ENCODE measurements at places on chromosomes 6 and 20.

GRCh38 chr6:13004601-13005000 is 288.0 kb downstream of the PHACTR1 start:
- no peak for DNase-seq

- DNase-seq = no peak
Observed at GRCh38 chr6:108959972-108960582, 111.9 kb downstream of the ARMC2 start.

- DNase-seq = no peak
Observed at GRCh38 chr6:112416866-112417265, 69.7 kb downstream of the RFPL4B start.

GRCh38 chr20:32749914-32750637 is 6.8 kb upstream of the COMMD7 start:
- no peak for DNase-seq

- DNase-seq = no peak
Observed at GRCh38 chr6:157068691-157069324, 254.5 kb downstream of the TMEM242 start.

DNA sequence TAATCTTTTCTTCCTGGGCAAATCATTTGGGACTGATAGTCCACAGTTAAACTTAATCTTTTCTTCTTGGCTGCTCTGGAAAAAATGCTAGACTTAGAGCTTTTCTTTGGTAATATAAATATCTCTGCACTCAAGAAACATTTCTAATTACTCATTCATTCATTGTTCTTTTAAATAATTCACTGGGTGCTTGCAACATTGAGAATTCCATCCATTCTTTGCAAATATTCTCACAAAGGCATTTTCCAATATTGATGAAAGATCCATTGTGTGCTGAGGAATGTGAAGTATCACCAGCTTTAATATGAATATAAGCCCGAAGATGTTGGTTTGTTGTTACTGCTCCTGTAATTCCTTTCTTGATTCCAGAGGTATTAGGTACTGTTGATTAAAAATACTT is 38.4 kb downstream of the AKAP7 start:
- no peak for DNase-seq

DNA sequence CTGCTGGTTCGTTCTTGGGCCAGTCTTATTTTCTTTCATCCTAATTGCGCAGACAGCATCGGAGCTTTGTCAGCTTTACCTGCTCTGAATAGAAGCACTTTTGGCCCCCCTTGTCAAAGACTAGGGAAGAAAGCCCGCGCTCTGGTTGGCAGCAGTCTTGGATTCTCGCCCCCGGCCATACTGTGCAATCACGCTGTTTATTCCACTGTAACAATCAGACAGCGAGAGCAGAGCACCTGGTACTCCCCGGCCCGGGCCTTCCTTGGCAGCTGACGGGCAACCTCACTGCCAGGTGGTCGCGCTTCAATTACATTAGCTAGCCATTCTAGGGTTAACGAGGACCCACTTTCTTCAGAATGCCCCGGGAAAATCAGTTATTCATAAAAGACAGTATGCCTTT is 72.6 kb downstream of the INSM1 start:
- no peak for DNase-seq

DNA sequence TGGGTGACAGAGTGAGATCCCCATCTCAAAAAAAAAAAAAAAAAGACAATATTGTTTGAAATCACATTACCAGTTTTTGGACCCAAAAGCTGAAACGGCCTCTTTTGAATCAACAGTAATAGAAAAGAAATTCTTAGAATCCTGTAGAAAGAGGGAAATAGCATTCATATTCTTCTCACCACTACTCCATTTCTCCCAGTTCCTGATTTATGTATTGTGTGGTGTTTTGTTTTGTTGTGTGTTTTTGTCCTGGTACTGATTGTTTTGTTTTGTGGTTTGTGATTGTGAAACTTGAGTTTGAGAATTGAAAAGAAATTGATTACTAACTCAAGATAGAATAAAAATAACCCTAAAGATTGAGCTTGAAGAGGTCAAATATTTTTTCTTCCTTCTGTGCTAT is 26.2 kb upstream of the EEF1A1 start:
- DNase-seq = no peak

- DNase-seq = no peak
Observed at GRCh38 chr6:8881663-8882062, 446.3 kb upstream of the SLC35B3 start.

GRCh38 chr6:14072084-14072483 is 45.5 kb upstream of the CD83 start:
- no peak for DNase-seq

DNA sequence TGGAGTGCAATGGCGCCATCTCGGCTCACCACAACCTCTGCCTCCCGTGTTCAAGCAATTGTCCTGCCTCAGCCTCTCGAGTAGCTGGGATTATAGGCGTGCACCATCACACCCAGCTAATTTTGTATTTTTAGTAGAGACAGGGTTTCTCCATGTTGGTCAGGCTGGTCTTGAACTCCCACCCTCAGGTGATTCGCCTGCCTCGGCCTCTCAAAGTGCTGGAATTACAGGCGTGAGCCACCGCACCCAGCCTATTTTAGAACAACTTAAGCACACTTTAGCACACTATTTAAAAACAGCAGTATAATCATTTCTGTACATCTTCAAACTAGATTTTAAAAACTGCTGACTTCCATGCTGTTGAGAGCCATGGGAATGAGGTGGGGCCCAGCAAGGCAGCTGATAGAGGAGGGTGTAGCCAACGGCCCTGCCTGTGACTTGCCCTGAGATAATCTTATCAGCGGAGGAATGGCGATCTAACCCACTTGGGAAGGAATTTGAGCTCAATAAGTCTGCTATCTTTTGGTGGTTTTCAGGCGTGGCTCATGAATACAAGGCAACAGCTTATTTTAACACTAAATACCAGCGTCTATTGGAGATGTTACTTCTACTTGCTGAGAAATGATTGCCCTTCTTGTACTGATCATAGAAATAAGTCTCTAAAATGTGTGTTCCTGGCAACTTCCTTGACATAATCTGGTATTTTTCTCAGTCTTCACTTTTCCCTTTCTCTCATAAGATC is 12.1 kb downstream of the ZDHHC14 start:
- no peak for DNase-seq

DNA sequence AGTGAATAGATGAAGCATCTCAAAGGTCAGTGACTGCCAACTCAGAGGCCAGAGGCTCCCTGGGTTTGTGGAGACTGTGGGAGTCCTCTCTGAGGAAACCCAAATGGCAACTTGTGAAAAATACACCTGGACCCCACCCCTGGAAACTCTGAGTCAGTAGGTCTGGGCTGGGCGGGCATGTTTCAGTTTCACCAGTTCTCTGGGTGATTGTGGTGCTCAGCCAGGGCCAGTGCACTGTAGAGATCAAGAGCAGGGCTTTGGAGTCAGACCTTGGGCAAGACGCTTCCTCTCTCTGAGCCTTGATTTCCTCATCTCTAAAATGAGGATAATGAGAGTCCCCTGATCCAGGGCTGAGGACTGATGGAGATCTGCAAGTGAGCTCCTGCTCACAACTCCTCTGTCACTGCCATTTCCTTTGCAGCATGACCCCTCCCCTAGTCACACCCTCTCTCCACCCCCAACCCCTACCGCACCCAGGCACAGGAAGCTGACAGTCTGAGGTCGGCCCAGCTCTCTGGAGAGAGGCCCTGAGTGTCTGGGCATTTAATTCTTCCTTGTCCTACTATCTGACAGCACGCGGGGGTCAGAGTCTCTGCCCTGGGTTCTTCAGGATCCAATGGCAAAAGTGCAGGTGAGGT is 5.1 kb downstream of the DEF6 start:
- DNase-seq = no peak

DNA sequence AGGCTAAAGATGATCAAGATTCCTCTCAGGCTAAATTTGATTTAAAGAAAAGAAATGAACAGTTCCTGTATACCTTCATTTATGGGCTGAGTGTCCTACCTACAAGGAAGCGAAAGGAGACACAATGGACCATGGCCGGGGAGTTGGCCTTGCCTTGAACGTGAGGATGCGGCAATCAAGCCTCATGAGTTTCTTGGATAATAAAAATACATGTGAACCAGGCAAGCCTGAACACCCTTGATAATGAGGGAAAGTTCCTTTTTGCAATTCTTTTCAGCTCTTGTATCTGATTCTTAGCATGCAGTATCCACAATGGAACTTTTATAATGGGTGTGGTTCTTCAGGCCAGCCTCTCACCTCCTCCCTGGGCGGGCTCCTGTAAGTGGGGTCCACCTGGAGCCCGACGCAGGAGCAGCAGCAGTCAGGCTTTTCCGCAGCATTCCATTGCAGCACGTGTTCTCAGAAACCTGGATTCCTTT is 83.8 kb downstream of the RNASET2 start:
- DNase-seq = no peak

- no peak for DNase-seq
Observed at GRCh38 chr20:4465855-4466545, 255.7 kb upstream of the PRND start.

- no peak for DNase-seq
Observed at GRCh38 chr6:158257781-158258180, 54.5 kb upstream of the TULP4 start.

DNA sequence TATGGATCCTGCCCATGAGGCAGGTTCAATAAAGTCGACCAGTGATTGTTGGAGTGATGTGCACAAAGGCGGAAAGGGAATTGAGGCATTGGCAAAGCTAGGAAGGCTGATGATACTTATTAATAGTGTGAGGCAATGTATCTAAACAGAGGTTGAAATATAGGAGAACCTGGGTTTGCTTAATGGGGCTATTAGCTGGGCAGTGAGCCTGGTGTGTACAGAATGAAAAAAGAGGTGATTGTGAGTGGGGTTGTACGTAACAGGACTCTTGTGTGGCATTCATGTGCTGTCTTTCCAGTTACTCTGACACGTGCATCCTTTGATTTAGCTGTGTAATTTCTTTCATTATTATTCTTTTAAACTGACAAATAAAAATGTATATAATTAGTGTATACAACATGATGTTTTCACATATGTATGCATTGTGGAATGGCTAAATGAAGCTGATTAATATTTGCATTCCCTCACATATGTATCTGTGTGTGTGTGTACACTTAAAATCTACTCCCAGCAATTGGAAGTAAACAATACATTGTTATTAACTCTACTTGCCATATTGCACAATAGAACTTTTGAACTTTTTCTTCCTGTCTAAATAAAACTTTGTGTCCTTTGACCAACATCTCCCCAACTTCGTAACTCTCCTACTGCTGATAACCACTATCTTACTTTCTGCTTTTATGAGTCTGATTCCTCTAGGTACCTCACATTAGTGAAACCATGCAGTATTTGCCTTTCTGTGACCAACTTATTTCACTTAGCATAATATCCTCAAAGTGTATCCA is 220.5 kb upstream of the SLC35B3 start:
- DNase-seq = no peak

GRCh38 chr6:139754898-139755775 is 380.7 kb upstream of the CITED2 start:
- no peak for DNase-seq

GRCh38 chr6:102114402-102114801 is 720.9 kb downstream of the GRIK2 start:
- DNase-seq = no peak

GRCh38 chr6:38604700-38605099 is 35.0 kb downstream of the BTBD9 start:
- DNase-seq = no peak

GRCh38 chr6:35402136-35402855 is 49.8 kb upstream of the FANCE start:
- DNase-seq = no peak

GRCh38 chr20:40720826-40721225 is 31.8 kb upstream of the MAFB start:
- no peak for DNase-seq

DNA sequence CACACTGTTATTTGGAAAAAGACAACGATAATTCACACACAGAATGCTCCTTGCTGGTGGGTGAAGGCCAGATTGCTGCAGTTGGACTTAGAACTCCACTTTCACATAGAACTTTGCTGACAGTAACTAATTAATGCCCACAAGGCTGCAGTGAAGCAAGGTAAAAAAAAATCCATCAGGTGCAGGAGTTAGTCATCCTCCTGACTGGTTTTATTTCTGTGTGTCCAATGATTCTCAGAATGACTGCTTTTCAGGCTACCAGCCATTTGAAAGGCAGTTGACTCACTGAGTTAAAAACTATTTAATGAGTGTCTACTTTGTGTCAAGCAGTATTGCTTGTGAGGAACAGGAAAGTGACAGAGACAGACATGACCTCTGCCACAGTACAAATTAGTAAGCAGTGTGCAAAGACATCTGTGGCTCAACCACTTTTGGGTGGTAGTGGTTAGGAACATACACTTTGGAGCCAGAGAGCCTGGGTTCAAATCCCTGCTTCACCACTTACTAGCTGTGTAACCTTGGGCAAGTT is 41.9 kb downstream of the ELOVL5 start:
- DNase-seq = no peak

DNA sequence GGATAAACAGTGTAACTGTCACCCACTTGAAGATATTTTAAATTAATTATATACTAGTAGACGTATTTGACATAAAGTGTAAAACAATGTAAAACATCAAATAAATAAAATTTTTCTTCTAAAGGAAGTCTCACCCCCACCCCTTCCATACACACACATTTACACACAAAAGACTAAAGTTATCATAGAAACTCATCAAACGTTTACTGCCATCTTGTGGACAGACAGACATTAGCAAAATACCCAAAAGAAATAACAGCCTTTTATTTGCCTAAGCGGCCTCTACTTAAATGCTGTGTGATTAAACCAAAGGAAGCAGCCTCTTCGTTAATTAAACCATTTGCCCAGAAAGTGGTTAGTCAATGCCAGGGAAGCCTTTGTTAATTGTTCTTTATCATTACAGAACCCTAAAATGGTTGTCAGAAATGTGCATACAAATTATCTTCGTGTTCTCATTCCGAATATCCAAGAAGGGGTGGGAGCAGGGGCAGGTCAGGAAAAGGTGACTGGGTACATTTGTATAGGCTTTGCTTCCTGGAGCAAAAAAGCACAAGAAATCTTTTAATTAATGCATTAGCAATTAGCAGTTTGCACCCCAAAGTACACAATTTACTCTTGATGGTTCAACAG is 176.2 kb upstream of the SASH1 start:
- no peak for DNase-seq

GRCh38 chr6:3905945-3906845 is 57.0 kb downstream of the FAM50B start:
- DNase-seq = no peak

All from non-pigmented ciliary epithelial cell (primary cell).